NCI-H1092 (cell line): ENCODE measurements at places on chromosomes 16 and 17.

DNA sequence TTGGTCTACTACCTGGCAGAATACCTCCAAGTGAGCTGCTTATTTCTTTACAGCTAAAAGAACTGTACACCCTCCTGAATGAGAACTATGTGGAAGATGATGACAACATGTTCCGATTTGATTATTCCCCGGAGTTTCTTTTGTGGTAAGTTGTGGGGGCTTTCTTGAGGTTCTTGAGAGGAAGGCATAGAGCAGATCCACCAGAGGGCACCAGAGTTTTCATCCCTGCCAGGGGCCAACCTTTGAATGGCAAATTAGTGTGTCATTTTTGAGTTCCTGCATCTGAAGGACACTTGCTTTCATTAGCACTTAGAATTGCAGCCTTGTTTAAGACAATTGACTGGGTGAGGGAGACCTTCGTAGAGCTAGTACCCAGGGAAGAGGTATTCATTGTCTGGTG lies 35.0 kb downstream of the NMT1 start:
- DNase-seq: no peak

GRCh38 chr16:87628940-87629339 lies 26.6 kb downstream of the JPH3 start:
- DNase-seq: no peak

GRCh38 chr17:40022497-40022896 lies 7.3 kb downstream of the CSF3 start:
- DNase-seq: no peak

- DNase-seq: no peak
Observed at GRCh38 chr17:530851-531250, 178.2 kb upstream of the RPH3AL start.

GRCh38 chr17:6639586-6640535 lies 650 bp downstream of the KIAA0753 start:
- DNase-seq: no peak

DNA sequence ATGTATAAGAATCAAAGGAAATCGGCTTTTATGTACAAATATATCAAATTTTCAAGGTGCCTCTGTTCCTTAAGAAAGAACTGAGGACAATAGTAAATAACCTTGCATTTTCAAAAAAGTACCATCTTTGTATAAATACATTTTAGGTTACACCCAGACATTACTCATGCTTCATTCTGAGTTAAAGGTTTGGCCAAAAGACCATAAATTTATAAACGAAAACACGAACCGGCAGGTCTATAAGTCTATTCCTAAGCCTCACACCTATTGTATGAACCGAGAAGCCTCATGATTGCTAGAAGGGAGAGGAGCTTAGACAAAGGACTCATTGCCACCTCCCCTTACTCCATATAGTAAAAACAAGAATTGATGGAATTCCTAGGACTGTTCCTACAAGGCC lies 94.6 kb upstream of the PSMD7 start:
- DNase-seq: no peak

GRCh38 chr17:79410681-79411080 lies 200.2 kb downstream of the RBFOX3 start:
- no peak for DNase-seq
